ENCODE measurements at places on chromosomes 4 and X.
A peak's percentile ranks its signal among the peaks of the same experiment; 100 is the strongest.

DNA sequence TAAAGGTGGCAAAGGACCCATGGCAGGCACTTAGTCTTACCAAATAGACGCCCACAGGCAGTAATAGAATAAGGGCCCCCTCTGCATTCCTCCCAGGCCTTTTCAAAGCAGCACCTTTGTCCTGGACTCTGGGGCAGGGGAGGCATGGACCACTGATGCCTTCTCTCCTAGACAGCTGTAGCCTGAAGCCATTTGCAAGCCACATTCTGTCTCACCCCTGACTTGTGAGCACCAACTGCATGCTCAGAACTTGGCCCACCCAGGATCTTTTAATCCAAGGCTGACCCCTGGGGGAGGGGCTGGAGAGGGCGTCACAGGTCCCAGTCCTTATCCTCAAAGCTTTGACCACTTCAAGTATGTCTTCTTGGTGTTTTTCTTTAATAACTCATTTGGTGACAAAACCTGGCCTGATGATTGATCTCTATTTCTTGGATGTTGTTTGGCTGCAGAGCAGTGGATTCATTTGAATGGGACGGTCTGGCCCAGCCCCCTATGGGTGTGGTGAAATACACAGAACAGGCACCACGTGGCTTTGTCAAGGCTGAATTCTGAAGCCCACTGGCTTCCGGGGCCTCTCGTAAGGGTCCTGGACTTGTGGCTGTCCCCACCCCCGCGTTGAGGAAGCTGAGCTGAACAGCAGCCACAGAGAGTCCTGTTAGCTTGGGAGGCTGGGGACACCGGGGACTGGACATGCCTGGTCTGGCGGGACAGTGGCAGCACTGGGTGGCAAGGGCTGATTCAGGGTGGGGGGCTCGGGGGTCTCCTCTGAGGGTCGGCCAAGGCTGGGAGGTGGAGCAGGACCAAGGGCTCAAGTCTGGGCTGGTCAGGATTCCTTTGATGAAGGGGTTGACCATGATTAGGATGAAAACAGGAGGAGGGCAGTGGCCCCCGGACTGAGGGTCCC lies 36.6 kb downstream of the ADRA2C start:
- H3K27me3 ChIP-seq: no peaks in the 10 kb centered on the region
- H3K36me3 ChIP-seq: no peaks in the 10 kb centered on the region
- no peak overlapping the region for H3K4me3 ChIP-seq

- DNase-seq: no peak
- no peaks in the 10 kb centered on the region for H3K27me3 ChIP-seq
- no peak overlapping the region for H3K27ac ChIP-seq
- H3K36me3 ChIP-seq: no peaks in the 10 kb centered on the region
These were observed 51.9 kb downstream of the ARX start for GRCh38 chrX:24963823-24964222.

- peaks cover 6% of the 10 kb centered on the region for H3K4me1 ChIP-seq
- H3K4me3 ChIP-seq: peak overlapping the region; percentile 40
- DNase-seq: no peak
- H3K27me3 ChIP-seq: no peaks in the 10 kb centered on the region
- no peaks in the 10 kb centered on the region for H3K36me3 ChIP-seq
These were observed 704 bp downstream of the FAM3A start for GRCh38 chrX:154515090-154515965.

DNA sequence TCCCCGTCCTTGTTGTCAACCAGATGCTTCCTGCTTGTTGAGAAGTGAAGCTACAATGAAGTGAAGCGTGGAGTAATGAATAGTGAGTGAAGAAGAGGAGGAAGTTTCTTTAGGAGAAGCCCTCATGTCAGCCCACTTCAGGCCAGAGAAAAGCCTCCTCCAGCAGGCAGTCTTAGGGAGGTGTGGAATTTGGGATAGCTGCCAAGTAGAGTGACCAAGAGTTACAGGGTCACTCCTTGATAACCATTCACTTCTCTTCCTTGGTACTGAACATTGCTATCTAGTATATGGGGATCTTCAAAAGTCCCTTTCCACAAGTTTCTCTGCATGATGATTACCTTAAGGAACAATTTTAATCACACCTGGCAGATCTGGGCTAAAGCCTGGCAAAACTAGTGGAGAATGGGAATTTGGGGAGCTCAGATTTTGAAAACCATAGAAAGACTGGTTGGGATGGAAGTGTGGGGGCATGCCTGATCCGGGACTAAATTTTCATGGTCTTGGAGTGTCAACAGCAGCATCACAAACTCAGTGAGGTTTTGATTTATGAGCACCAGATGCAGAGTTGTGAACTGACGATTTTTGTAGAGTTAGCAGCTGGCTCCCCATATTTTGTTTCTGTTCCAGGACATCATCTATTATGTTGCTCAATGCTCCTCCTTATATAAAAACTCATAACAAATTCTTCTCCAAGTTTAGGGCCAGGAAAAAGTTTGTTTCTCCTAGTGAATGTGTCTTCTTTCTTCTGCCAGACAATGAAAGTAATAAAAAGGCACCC lies 53.1 kb downstream of the IGSF1 start:
- H3K4me1 ChIP-seq: no peaks in the 10 kb centered on the region
- DNase-seq: no peak
- no peaks in the 10 kb centered on the region for H3K36me3 ChIP-seq

GRCh38 chr4:114998316-114998715 lies 115.1 kb downstream of the NDST4 start:
- H3K4me1 ChIP-seq: no peaks in the 10 kb centered on the region
- no peaks in the 10 kb centered on the region for H3K36me3 ChIP-seq
- DNase-seq: no peak
- no peaks in the 10 kb centered on the region for H3K27me3 ChIP-seq

- no peak overlapping the region for H3K27ac ChIP-seq
- H3K27me3 ChIP-seq: no peaks in the 10 kb centered on the region
- no peaks in the 10 kb centered on the region for H3K4me1 ChIP-seq
- no peak for DNase-seq
- H3K36me3 ChIP-seq: peaks cover 12% of the 10 kb centered on the region
These were observed 137.6 kb downstream of the EGF start for GRCh38 chr4:110049951-110050925.

DNA sequence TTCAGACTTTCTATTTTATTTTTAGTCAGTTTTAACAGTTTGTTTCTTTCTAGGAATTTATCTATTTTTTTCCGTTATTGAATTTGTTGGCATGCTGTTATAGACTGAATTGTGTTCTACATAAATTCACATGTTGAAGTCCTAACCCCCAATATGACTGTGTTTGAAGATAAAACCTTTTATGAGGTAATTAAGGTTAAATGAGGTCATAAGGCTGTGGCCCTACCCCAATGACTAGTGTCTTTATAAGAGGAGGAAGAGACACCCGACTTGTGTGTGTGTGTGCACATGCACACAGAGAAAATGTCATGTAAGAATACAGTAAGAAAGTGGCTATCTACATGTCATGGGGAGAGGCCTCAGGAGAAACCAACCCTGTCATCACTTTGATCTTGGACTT lies 146.3 kb downstream of the BRWD3 start:
- no peak overlapping the region for H3K27ac ChIP-seq
- no peaks in the 10 kb centered on the region for H3K36me3 ChIP-seq
- no peaks in the 10 kb centered on the region for H3K4me1 ChIP-seq
- no peaks in the 10 kb centered on the region for H3K27me3 ChIP-seq

DNA sequence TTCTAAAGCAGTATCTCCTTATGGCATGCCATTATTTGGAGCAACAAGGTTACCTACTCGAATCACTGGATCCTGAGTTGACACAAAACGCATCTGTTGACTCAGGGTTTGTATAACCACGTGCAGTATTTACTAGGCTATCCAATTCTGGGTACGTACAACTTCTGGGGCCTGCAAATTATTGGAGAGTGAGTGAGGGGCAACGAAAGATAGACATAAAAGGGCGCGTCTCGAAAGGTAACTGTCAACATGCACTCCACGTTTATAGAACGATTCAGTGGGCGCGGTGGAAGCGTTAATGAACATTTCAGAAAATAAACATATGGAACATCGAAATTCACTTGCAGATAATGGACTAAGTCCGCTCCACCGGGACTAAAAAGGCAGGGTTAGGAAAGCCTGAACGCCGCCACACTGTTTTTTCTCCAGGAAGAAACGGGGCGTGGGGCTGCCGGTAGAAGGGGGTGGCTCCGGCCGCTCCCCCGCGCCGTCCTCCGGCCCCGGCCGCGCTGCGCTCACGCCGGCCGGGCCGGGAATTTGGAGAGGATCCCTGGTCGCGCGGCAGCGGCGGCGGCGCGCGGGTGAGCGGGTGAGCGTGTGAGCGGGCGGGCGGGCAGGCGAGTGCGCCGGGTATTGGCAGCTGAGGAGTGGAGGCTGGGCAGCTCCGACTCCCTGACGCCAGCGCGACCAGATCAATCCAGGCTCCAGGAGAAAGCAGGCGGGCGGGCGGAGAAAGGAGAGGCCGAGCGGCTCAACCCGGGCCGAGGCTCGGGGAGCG lies at the start of gene SMAD1:
TSS of gene SMAD1 (plus strand) at position 690 of the 778 bp plus-strand sequence. CDS start 32,761 bp downstream, outside the sequence.
- H3K36me3 ChIP-seq: no peaks in the 10 kb centered on the region
- peak within 1 kb of the TSS; percentile 66 for H3K27ac ChIP-seq
- DNase-seq: peak; percentile 77
- peak within 1 kb of the TSS; percentile 80 for H3K4me3 ChIP-seq
- H3K27me3 ChIP-seq: no peaks in the 10 kb centered on the region
- no peaks in the 10 kb centered on the region for H3K4me1 ChIP-seq

- H3K36me3 ChIP-seq: no peaks in the 10 kb centered on the region
- no peak overlapping the region for H3K4me3 ChIP-seq
- peaks cover 6% of the 10 kb centered on the region for H3K4me1 ChIP-seq
- no peak overlapping the region for H3K27ac ChIP-seq
- no peaks in the 10 kb centered on the region for H3K27me3 ChIP-seq
These were observed 84.7 kb upstream of the RAPGEF2 start for GRCh38 chr4:159018062-159018629.

DNA sequence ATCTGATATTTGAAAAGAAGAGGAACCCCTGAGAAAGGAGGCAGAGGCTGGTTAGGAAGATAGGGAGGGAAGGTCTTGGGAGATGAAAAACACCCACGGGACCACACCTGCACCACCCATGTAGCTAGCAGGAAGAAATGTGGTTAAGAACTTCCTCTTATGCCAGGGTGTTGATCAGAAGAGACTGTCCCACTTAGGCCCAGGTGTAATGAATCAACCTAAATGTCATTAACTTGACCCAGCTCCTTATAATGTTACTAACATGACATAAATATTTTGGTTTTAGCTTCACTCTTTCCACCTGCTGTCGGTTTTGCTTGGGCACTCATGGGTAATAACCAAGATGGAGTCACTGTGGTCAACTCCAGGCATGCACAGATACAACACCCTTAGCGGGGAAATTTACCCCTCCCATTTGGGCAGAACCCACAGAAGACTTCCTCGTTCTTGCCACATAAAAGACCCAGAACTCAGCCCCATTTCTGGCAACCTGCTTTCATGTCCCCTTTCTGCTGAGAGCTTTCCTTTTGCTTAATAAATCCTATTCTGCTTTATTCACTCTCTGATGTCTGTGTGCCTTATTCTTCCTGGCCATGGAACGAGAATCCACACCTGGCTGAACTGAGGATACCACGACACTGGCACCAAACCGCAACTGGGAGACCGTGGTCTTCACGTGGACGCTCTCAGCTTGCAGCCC lies 46.8 kb downstream of the ZNF141 start:
- no peak overlapping the region for H3K4me3 ChIP-seq
- DNase-seq: no peak
- no peak overlapping the region for H3K27ac ChIP-seq
